Activated T-cell treated with anti-CD3 and anti-CD28 coated beads, Interleukin-2, amount 50 U/mL, for 24 hours (primary cell): ENCODE measurements at places on chromosomes 13 and 19.
A peak's percentile ranks its signal among the peaks of the same experiment; 100 is the strongest.

DNA sequence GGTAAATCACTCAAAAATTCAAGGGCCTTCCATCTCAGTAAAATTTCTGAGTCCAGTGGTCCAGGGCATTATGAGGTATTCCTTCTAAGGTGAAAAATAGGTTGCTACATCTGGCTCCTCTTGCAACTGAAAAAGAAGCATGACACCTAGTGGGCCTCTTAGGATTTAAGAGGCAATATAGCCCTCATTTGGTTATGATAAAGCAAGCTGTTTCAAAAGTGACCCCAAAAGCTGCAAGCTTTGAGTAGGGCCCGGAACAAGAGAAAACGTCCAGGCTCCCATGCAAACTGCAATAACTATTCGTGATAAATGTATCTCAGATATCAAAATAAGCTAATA is 1910.2 kb upstream of the PRR20A start:
- no peak for DNase-seq

DNA sequence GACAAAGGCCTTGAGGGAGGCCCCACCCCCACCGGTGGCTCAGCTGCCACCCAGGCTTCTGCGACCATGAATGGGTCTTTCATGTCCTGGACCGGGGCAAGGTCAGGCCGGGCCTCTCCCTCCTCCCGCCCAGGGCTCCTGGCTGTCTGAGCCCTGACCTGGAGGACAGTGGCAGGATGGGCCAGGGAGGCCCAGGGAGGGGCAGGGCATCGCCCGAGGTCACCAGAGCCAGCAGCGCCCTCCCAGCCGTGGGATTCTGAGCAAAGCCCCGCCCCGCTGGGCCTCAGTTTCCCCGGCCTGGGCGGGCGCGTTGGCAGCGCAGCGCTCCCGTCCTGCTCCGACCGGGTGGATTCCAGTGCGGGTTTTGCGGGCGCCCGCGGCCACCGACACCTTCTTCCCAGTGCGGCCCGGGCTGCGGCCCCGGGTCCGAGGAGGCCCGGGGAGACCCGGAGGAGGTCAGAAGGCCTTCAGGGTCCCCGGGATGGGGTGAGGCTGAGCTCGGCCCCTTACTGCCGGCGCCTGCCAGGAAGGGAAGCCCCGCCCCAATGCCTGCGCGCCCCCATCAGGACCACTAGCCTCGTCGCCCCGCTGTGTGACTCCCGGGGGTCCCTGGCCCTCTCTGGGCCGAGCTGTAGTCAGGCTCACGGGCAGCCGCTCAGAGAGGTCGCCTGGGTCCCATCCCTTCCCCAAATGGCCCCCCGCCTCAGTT is 24.6 kb upstream of the SEMA6B start:
- peak; percentile 50 for DNase-seq

DNA sequence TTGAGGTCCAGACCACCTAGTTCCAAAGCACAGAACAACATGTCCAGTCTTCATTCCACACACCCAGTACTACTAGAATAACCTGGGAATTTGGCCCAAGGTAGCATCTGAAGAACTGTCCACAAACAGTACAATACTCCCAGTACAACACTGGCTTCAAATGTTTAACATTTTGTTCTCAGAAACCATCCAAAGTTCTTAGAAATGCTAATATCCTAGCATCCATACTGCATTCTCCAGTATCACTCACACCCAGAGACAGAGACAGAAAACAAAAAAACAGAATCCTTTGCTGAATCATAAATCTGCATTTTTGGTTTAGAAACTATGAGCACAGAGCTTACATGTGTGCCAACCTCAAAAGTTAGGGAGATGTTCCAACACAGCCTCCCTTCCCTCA is 490.8 kb downstream of the FOXO1 start:
- DNase-seq = no peak

DNA sequence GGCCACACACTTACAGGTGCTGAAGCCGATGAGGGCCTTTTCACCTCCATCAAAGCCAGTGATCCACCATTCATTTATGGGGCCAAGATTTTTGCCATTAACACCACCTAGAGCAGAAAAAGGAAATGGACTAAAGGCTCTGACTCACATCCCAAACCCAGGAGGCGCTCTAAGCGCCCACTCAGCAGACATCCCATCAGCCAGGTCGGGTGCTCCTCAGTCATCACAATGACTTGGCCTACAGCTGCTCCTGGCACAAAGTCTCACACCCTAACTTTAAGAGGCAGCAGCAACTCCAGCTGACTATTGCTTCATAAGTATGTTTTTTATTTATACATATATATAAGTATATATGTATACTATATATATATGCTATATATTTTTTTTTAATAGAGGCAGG is 36.1 kb upstream of the EIF3G start:
- DNase-seq = no peak

DNA sequence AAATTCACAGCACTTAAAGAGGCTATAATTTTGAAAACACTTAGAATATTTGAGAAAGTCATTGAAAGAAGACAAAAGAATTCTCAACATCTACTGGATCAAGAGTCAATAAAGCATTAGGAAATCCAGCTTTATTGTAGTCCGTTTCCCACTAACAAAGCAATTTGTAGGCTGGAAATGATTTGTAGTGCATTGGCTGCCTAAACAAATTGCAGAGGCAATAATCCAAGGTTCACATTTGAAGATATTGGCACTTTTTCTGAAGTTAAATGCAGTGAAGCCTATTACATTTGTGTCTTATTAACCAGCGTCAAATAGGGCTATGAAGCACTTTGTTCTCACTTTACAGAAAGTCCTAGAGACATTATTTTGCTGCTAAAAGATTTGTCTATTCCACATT is 848.1 kb upstream of the SLITRK1 start:
- no peak for DNase-seq

GRCh38 chr13:110249326-110249725 is 57.6 kb downstream of the COL4A1 start:
- DNase-seq = no peak

DNA sequence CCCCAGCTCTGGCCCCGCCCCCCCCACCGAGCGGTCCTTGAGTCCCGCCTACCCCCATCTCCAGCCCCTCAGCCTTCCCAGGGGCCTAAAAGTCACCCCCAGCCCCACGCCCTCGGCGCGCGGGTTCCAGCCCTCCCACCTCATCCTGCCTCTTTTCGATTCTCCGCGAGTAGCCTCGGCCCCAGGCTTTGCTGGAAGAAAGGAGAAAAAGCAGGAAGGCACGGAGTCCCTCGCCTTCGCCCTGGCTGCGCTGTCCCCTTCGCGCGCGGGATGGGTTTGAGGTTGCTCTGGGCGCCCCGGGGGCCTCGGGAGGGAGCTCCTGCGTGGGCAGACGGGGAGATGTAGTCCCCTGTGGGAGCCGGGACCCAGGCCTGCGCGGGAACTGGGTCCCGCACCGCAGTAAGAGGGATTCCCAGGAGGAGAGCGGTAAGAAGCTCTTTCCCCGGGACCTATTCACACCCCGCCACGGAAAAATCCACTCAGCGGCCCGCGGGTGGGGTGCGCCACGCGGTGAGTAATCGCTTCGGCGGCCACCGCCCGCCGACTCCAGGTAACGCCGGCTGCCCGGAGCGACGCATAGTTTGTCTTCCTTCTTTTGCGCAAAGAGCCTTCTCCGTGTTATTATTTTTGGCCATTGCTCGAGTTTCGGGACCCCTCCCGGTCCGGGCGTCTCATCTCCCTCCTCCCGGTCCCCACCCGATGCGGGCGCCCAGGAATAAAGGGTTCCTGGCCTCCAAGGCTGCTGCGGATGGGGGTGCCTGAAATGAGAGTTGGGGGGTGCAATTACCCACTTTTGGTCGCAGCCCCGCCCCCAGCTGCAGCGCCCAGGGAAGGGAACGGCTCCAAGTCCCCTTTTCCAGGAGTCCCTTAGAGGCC is 865 bp upstream of the CRLF1 start:
- no peak for DNase-seq

GRCh38 chr19:39951065-39951650 is 16.7 kb upstream of the FCGBP start:
- DNase-seq = peak; percentile 27

- no peak for DNase-seq
Measured at GRCh38 chr13:42078128-42078808, 29.8 kb downstream of the DGKH start.

- no peak for DNase-seq
Measured at GRCh38 chr13:37113534-37113933, 8.1 kb upstream of the CSNK1A1L start.

DNA sequence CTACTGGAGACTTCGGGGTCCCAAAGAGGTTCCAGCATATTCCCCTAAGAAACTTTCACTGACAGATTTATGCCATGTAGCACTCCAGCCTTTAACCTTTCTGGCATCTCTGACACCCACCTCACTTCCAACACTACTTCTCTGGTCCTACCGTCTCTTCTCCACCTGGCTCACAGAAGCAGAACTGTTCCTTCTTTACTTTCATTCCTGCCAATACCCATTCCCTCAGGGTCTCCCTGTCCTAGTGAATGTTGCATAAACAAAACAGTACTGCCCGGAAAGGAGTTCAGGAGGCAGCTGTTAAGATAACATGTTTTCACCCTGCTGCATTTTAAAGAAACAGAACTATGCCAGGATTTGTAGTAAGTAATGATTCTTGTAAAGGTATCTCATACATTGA is 136.0 kb upstream of the MIR17HG start:
- DNase-seq = no peak

DNA sequence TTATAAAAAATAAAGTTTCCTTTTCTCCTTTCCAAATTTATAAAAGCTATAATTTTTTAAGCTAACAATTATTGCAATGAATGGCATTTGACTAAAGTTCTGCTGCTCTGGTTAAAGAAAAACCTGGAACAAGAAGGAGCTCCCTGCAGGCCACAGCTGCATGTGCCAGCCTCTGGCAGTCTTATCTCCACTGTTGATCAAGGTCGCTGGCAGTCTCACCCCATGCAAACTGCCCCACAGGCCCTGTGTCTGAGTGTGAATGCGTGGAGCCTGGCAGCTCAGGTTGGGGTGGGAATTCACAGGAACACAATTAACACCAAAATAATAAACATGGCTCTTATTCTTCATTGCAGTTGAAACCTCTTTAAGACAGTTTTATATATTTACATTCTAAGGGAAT is 30.2 kb upstream of the FREM2 start:
- DNase-seq = no peak

- DNase-seq = no peak
Measured at GRCh38 chr13:52869621-52870020, 21.2 kb upstream of the PCDH8 start.

GRCh38 chr13:32032759-32033158 is 1.2 kb downstream of the FRY start:
- DNase-seq = no peak

GRCh38 chr19:4866595-4867424 is 657 bp downstream of the PLIN3 start:
- peak; percentile 65 for DNase-seq

- no peak for DNase-seq
Measured at GRCh38 chr13:58134012-58134411, 502.5 kb downstream of the PCDH17 start.
